ENCODE measurements at places on chromosomes 3 and 15.

DNA sequence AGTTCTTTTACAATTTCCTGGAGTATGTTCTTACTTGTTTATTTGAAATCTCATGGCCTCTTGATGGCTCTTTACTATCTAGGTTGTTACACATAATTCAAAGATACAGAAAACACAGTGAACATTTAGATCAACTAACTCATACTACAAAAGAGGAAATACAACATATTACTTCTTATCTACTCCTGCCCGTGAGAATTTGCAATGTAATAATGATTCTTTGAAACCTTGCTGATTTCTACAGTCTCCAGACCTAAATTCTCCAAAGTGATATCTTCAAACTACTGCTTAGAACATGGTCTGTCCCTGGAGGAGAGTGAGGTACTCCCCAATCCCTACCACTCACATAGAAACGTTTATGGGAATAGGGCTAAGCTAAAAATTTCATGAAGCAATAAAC is 29.9 kb upstream of the GOLGA8B start:
- DNase-seq, result no peak

DNA sequence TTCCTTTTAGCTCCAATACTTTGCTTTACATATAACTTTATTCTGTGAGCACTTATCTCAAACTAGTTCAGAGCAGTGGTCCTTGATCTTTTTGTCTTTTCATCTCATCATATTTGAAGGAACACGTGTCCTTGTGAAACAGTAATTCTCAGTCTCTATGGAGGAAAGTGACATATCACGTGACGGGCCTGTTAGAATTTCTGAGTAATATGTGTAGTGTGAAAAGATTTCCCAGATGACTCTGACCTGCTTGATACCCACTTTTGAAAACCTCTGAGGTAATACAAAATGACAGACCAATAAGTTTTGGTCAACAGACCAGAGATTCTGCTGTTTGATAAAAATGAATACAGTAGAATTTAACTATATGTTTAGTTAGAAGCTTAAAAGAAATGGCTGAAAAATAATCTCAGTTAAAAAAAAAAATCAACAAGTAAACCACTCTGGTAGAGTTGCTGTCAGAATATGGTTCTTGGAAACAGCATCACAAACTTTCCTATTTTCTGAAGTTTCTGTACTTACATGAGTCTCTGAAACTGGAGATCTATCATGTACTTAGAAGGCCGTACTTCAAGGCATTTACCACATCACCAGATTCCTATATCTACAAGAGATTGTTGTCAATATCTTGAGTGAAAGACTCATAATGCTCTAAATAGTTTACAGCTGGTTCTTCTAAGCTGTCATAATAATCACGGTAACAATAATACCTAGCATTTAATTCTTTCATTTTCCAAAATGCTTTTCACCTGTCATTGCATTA is 590.2 kb upstream of the TBL1XR1 start:
- no peak for DNase-seq

DNA sequence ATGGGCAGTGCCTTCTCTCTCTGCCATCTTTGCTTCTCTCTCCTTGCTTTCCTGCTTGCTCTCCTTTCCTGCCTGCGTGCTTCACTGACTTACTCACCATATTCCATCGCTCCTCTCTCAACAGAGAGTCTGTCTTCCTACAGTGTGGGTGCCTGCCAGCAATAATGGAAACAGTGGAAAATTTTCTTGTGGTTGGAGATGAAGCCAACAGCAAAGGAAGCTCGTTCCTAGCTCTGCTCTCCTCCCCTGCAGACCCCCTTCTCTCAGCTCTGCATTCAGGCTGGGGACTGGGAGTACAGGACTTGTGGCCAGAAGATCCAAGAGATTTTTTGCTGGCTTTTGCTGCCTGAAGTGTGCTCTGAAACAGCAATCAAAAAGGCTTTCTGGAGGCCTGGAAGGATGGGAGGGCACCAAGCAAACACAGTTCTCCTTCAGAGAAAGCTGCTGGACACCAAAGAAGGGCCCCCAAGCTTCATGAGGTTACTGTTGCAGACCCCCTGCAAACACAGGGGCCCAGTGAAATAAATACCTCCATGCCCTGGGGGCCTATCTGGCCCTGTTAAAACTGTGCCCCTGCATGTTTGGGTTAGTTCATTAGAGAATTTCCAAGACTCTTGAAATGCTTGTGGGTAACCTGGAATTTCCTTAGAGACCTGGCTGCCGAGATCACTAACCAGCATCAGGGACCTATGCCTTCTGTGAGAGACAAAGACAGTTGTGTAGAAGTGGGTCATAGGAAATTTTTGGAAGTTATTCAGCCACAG is 149.9 kb upstream of the RASGRP1 start:
- no peak for DNase-seq

DNA sequence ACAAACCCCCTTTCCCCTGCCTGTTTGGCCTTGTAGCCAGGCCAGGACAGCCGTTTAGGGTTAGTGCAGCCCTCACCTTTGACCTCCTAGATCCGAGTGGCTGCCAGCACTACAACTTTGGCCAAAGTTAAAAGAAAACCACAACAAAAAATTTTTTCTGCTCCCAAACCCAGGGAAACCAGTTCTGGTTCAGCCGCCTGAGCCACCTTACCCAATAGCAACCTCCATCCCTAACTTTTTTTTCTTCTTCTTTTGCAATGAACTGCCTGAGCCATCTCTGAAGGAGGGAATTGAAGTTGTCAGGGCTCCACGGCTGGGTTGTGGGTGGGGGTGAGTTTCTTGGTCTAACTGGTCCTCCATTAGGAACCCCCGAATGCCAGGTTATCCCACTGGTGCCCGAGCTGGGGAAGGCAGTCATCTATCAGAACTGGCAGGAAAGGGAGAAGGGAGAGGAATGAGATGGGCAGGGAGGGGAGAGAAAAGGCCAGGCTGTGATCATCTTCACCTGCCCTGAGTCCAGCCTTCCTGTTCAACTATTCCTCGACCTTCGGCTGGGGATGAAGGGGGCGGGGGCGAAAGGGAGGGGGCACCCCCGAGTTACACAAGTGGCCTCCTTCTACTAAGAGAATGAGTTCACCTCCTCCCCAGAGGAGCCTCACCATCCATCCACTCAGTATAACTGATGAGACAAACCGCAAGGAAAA is 6.2 kb upstream of the NR2F2 start:
- no peak for DNase-seq

- no peak for DNase-seq
Observed at GRCh38 chr15:72037321-72037720, 80.6 kb downstream of the MYO9A start.

DNA sequence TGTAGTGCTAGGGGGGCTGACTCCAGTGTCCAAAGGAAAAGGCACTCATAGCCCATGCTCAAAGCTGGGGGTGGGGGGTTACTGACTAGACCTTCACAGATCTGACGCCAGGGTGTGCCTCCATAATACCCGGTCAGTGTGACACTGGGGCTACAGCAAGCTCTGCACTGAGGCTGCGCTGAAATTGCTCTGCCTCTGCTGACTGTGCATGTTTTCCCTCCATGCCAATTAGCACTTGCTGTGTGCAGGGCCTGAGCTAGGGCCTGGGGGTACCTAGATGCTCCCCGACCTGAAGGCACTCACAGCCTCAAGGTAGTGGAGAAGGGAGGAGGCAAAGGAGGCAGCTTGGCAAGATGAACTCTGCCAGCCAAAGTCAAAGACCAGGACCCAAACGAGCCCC is 5.2 kb downstream of the CAMKV start:
- no peak for DNase-seq

- no peak for DNase-seq
Observed at GRCh38 chr3:40504636-40505430, 1.0 kb upstream of the ZNF620 start.

GRCh38 chr3:192372616-192373015 is 354.7 kb downstream of the FGF12 start:
- DNase-seq, result no peak

DNA sequence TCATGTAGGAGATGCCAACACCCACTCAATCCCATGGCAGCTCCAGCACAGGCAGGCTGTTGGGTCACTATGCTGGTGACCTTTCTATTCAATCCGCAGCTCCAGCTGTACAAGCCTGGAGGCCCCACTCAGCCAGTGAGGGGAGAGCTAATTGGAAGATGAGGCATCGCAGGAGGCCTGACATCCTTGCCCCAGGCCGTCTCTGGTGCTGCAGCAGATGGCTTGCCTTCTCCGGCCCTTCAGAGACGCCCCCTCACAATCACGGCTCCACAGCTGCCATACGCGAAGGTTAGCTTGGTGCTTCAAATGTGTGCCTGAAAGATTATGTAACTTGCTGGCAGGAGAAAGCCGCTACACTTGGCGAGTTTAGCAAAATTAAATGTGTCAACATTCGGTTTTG is 104.2 kb upstream of the CLSTN2 start:
- no peak for DNase-seq

- no peak for DNase-seq
Observed at GRCh38 chr15:29128671-29129070, 141.0 kb downstream of the NSMCE3 start.

DNA sequence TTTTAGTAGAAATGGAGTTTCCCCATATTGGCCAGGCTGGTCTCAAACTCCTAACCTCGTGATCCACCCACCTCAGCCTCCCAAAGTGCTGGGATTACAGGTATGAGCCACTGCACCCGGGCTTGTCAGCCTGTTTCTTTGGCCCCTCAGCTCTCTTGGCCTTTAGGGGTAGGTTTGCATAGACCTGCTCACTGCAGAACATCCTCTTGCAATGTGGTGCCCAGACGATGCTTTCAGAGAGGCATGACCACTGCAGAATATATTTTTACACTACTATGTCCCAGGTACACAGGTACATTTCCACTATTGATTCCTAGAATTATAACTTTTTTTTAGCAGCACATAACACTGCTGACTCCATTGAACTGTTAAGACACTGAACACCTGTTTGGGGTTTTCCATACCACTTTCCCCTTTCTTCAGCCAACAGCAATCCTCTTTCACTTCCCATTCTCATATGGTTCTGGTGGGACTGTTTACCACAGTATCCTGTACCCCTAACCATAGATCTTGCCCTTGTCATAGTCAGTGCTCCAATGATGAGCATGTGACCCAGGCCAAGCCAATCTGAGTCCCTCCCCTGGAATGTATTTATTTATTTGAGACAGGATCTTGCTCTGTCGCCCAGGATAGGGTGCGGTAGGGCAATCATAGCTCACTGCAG is 21.1 kb downstream of the CCDC32 start:
- no peak for DNase-seq

DNA sequence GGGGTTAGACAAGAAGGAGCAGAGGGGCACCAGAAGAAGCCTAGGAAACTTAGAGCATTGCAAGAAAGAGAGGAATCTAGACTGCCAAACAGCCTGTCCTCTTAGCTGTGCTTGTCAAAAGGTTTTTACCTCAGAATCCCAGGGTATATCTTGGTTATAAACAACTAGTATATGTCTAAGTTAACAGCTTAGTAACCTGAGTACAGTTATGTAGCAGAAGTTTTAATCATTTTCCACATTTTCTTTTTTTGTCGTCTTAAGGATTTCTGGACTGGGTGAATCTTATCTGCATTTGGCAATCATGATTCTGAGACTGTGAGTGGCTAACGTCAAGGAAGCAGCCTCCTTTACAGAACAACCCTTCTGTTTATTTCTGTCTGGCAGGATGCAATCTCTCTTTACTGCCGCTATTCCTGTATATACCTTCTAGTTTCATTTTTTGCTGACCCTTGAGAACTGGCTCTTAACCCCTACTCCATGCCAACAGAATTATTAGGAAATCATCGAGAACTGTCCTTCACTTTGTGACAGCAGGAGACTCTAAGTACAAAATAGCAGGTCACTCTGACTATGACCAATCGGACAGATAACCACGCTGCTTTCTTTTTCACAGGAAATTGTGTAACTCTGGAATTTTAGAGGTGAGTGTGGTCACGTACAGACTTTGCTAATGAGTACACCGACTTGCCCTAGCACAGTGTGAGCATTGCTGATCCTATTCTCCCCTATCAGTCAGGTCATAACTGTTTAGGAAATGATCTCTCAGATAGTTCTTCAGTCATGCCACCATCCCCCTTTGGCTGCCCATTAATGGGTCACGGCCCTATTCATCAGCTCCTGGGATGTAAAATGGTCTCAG is 3.3 kb upstream of the CP start:
- DNase-seq, result no peak
